Stimulated activated naive CD4-positive, alpha-beta T cell treated with Interleukin-2 at 50 U/mL for 16 hours (primary cell): ENCODE measurements at places on chromosomes 16 and 17.

- no peak for DNase-seq
Observed at GRCh38 chr16:80233097-80233835, 307.5 kb upstream of the DYNLRB2 start.

DNA sequence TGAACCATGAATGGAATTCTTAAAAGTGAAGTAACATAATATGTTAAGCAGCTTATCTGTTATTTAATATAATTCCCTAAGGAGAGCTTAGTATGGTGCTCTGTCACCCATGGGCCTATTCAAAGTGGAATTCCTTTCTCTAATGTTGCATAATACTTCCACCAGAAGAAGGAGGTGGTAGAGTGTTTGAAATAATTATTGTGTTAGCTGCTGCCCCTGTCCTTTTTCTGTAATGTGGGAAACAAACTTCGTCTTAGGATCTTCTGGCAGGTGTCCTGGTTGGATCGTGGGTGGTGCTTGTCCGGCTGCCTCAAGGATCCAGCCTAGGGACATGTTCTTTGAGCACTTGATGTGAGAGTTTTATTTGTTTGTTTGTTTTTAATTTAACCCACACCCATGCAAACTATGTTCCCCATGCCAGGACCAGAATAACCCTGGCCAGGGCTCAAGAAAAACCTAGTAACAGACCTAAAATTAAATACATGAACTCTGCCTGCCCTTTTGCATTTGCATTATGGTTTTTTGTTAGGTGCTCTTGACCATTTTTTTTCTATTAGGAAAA is 46.1 kb downstream of the ZNRF1 start:
- no peak for DNase-seq

DNA sequence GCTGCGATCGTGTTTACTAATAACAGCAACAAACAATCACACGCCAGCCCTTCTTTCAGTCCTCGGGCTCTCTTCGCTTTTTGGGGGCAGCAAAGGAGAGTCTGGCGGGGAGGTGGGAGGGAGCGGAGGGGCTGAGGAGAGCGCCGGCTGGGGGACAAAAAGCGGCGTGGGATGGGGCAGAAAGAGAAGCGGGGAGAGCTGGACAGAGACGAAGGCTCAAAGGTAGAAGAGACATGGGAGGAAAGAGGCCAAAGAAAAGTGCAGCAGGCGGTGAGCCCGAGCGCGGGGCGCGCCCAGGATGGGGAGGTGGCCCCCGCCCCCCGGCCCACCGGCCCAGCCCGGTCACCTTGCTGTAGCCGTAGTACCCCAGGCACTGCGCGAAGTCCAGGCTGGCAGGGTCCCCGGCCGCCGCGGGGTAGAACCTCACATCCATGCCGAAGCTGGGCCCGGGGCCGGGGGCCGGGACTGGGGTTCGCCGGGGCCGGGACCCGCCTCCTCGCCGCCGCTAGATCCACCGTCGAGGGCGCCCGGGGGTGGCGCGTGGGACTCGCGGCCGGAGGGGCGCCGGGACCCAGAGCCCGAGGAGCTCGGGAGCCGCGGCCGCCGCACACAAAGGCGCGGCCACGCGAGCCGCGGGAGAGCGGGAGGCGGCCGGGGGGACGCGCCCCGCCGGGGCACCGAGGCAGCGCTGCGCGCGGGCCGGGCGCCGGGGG is 496 bp downstream of the TOX3 start:
- no peak for DNase-seq

- DNase-seq, result peak; percentile 22
Observed at GRCh38 chr17:17913695-17914332, 58.4 kb downstream of the TOM1L2 start.

GRCh38 chr16:84027625-84028024 is 15.0 kb downstream of the SLC38A8 start:
- DNase-seq, result no peak

- peak; percentile 32 for DNase-seq
Observed at GRCh38 chr16:67170168-67170948, at the start of gene NOL3. Gene NOL3, plus strand, starts transcription at chr16:67170538.

DNA sequence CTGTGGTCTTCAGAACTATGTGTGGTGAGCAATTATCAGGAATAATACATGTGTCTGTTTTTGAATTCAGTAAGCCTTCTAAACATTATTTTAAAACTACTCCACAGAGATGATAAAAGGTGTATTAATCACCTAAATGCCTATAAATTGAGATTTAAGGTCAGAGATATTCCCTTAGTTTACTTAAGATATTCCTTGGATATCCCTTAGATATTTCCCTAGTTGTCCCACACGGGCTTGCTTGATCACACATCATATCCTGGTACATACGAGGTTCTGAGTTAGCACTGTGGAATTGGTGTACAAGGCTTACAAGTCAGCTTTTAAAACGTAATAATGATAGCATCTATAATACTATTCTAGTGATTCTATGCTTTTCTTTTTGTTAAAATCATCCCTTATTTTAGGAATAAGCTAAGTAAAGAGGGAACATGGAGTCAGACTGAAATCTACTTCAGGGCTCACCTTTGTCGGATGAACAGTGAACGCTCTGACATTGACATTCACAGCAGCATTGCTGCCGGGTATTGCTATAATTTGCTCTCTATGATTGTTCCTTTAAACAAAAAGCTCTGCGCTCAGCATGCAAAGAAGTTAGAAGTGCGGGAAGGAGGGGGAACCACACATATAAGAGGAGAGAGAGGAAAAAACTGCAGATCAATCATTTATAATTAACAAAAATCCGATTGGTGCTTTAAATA is 136.5 kb downstream of the SKAP1 start:
- no peak for DNase-seq

DNA sequence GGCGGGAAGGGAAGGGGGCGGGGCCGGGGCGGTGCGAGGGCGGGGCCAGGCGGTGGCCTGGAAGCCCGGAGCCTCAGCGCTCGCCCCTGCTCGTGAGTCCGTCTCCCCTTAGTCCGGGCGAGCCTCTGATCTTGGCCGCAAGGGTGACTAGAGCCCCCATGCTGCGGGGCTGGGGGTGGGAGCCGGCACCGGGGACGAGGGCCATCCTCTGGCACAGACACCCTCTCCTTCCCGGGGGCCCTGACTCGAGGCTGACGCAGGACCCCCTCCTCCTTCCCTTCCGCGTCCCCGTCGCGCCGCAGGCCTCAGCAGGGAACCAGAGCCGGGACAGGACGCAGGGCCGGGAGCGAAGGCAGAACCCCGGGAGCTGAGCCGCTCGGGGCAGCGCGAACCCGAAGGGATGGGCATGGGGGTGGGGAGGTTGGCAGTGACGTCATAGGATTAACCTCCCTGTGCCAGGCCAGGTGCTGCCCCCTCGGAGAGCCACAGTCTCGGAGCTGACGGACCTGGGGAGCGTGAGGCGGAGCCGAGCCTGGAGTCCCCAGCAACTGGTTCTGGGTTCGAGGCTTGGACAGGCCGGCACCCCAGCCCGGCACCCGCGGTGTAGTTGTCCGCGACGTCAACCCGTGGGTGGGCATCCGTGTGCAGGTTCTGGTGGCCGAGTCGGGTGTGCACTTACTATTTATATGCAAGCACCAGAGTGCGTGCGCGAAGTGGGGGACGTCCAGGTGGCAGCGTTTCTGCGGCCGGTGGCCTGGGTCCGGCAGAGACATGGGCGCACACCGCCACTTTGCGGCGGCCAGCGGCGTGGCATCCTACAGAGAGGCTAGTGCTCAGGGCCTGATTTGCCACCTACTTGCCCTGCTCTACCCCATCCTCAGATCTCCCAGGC is 503 bp upstream of the PLCD3 start:
- DNase-seq, result peak; percentile 74

DNA sequence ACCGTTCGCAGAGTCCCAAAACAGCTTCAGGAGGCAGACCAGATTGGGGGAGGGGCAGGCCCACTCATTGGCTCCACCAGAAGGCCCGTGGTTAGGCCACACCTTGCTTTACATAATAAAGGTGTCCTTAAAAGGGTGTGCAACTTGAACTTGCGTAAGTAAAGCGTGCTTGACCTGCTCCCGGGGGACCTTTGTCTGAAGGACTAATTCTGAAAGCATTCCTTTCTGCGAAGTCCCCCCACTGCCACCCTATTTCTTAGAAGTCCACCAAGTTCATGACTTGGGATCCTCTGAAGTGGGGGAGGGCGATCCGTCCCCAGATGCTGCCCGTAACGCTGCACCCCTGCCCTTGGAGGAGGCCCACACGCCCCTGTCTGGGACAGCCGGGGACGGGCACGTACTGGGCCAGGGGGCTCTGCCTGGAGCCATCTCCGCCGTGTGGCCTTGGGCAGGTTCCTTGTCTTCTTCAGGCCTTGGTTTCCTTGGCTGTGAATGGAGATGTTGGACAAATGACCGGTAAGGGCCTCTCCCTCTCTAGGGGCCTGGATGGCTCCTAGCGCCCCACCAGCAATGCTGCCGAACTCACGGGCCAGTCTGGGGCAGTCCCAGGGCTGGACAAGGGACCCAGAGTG is 823 bp upstream of the ZNF469 start:
- no peak for DNase-seq

- DNase-seq, result no peak
Observed at GRCh38 chr16:31485571-31485970, 2.6 kb downstream of the SLC5A2 start.

DNA sequence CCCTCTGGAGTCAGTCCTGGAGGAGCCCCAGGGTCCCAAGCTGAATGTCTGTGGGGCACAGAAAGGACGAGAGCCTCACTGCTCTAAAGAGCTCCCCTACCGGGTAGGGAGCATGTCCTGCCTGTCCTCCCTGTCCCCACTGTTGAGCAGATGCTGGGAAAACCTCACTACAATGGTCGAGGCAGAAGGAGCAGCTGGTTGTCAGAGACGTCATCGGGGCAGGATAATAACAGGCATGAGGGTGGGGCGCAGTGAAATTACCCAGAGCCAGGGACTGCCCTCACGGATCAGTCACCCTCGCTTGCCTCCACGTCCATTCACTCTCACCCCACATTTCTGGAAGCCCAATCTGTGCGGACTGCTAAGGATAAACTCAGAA is 538 bp downstream of the TM4SF5 start:
- no peak for DNase-seq

GRCh38 chr17:37592291-37592690 is 16.9 kb downstream of the SYNRG start:
- DNase-seq, result no peak

- DNase-seq, result no peak
Observed at GRCh38 chr17:46868689-46869187, 17.4 kb downstream of the WNT9B start.

GRCh38 chr16:88060524-88061219 is 109.4 kb downstream of the BANP start:
- no peak for DNase-seq

- DNase-seq, result no peak
Observed at GRCh38 chr17:3889325-3890012, 3.4 kb downstream of the CAMKK1 start.

- DNase-seq, result no peak
Observed at GRCh38 chr16:19474617-19475016, 47.3 kb downstream of the GDE1 start.

- no peak for DNase-seq
Observed at GRCh38 chr16:49854796-49855203, 1.1 kb downstream of the ZNF423 start.

- no peak for DNase-seq
Observed at GRCh38 chr16:20853981-20854620, 46.1 kb downstream of the DCUN1D3 start.

- DNase-seq, result no peak
Observed at GRCh38 chr17:796609-797008, 14.5 kb downstream of the MRM3 start.

DNA sequence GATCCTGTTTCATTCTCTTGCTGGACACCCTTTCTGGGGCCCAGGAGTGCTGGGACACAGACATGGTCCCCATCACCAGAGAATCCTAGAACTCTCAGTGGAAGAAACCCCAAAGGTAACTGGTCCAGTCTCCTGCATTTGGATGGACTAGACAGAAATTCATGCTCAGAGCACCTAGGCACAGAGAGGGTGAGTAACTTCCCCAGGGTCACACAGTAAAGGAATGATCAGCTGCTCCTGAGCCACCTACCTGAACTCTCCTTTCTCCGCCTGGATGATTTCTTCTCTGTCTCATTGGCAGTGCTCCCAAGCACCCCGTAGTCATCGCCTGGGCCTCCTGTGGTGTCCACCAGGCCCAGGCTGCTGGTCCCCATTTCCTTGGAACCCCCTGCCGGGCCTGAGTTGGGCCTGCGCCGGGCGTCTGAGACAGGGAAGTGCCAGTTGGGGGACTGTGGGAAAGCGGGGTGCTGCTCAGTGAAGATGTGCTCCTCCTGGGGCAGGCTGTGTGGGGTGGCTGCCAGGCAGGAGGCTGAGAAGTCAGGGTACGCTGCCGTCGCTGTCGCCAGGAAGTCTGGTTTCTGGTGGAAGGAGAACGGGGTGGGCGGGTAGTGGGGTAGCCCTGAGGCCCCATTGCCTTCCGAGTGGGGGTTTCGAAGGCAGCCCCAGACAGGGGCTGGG is 767 bp downstream of the MEOX1 start:
- no peak for DNase-seq

GRCh38 chr17:46063241-46063640 is 64.2 kb downstream of the STH start:
- no peak for DNase-seq

- no peak for DNase-seq
Observed at GRCh38 chr16:77896415-77897128, 108.2 kb downstream of the VAT1L start.

DNA sequence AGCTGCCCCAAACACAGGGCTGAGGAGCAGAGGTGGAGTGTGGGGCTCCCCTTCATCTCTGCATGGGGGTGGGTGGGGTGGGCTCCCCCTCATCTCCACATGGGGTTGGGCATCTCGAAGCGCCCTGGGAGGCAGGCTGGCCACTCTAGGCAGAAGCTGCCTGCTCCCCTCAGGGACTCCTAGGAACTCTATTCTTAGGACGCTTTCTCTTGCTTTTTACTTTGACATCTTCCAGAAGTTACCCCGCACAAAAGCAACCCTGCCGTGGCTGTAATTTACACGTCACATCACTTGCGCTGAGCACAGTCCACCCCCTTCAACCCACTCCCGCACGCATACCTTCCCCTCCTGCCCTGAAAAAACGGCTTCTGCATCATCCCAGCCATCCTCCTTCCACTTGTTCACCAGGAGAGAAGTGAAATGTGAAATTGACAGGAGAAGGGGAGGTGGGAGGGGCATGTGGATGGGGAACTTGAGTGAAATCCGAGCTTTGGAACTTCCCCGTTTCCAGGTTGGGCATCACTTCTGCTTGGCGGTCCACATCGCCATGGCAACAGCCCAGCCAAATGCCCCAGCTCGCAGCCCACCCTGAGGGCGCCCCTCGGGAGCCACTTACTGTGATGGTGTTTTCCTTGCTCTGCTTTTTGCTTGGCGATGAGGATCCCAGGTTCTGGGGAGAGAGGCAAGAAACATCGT is 53.7 kb upstream of the RCVRN start:
- DNase-seq, result no peak

DNA sequence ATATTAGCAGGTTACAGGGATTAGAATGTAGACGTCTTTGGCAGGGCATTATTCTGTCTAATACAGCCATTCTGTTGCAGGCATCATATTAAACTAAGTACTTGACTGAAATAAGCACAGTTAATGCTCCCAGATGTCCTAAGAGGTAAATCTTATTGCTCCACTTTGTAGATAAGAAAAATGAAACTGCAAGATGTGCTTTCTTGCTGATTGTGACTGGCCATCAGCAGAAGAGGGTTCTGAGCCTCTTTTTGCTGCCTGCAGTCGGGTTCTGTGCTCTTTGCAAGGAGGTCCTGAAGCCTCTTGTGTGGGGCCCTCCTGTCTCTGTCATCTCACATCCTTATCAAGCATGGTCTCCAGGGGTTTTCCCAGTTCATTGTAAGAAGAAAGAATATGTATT is 167.1 kb downstream of the KCNJ2 start:
- no peak for DNase-seq
